ENCODE measurements at places on chromosomes 7 and 10. TPM values are rescaled to one million over a fixed set of nuclear protein-coding genes. Genes with fewer than 3 reads are reported as not detected.

DNA sequence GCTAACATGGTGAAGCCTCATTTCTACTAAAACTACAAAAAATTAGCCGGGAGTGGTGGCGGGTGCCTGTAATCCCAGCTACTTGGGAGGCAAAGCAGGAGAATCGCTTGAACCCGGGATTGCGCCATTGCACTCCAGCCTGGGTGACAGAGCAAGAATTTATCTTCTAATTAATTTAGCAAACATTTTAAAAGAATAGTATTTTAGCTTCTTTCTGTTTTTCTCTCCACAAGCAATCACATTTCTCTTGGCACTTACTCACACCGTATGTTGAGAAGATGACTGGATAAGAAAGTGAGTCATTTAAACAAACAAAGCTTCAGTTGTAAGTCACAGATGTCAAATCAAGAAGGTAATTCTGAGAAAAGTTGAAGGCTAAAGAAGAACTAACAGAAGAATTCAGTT lies 264.0 kb downstream of the ARL4A start:
- DNase-seq = peak; percentile 66

DKK1 gene
- total RNA-seq = 123 TPM

GRCh38 chr7:30366606-30367005 lies 82.2 kb downstream of the ZNRF2 start:
- DNase-seq = peak; percentile 49

SVOPL gene
- total RNA-seq = not detected

TBC1D12 gene
- total RNA-seq = 16.5 TPM

- no peak for DNase-seq
Observed at GRCh38 chr7:40243076-40243475, 108.3 kb downstream of the SUGCT start.

OPALIN gene
- not detected for total RNA-seq

GRCh38 chr7:34821932-34822558 lies 164.0 kb downstream of the NPSR1 start:
- DNase-seq = no peak

GPRIN2 gene
- not detected for total RNA-seq

GPNMB gene
- 479 TPM for total RNA-seq

MGAM2 gene
- not detected for total RNA-seq

DNA sequence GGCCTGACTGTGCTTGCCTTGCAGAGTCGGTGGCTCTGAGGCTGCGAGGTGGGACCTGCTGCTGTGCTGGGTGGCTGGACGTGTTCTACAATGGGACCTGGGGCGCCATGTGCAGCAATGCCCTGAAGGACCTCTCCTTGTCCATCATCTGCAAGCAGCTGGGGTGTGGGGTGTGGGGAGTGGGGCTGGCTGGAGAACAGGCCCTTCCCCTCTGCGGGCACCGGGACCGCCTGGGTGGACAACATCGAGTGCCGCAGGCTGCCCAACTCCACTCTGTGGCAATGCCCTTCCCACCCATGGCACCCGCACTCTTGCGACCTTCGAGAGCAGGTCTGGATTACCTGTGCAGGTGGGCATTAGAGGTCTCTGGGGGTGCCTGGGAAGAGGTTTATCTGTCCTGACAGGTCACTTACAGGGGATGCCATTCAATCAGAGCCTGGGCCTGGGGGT lies 10.9 kb downstream of the SCART1 start:
- no peak for DNase-seq

- peak; percentile 77 for DNase-seq
Observed at GRCh38 chr7:33185786-33186185, 56.4 kb downstream of the BBS9 start.

DNA sequence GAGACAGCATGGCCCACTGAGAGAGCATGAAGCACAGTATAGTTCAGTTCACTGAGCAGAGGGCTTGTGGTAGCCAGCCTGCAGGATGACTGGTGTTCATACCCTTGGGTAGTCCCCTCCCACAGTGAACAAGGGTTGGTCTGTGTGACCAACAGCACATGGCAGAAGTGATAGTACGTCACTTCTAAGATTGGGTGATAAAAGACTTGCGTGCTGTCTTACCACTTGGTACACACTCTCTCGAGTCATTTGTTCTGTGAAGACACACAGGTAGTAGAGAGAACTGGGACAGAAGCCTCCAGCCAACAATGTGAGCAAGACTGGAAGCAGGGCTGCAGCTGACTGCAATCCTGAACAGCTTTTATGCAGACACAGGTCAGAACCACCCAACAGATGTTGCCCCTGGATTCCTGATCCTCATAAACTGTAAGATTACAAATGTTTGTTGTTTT lies 14.6 kb downstream of the EPC1 start:
- no peak for DNase-seq

GRCh38 chr10:114629824-114630730 lies 28.0 kb downstream of the ABLIM1 start:
- no peak for DNase-seq

PPP1R3C gene
- 92.6 TPM for total RNA-seq

DNA sequence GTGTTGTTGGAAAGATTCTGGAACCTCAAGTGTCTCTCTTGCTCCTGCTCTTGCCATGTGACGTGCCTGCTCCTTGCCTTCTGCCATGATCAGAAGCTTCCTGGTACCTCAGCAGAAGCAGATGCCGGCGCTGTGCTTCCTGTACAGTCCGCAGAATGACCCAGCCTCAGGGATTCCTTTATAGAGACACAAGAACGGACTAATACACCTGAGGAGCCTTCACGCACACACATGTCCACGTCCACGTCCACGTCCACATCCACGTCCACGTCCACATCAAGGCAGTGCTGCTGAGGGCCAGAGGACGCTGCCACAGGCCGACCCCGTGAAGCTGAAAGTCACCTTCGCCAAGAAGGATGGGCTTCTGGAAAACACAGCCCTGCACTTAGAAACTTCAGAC lies 190.1 kb downstream of the MAD1L1 start:
- DNase-seq = no peak

SDK1 gene
- total RNA-seq = not detected

GRCh38 chr7:136325578-136325977 lies 348.4 kb upstream of the MTPN start:
- DNase-seq = no peak

DNA sequence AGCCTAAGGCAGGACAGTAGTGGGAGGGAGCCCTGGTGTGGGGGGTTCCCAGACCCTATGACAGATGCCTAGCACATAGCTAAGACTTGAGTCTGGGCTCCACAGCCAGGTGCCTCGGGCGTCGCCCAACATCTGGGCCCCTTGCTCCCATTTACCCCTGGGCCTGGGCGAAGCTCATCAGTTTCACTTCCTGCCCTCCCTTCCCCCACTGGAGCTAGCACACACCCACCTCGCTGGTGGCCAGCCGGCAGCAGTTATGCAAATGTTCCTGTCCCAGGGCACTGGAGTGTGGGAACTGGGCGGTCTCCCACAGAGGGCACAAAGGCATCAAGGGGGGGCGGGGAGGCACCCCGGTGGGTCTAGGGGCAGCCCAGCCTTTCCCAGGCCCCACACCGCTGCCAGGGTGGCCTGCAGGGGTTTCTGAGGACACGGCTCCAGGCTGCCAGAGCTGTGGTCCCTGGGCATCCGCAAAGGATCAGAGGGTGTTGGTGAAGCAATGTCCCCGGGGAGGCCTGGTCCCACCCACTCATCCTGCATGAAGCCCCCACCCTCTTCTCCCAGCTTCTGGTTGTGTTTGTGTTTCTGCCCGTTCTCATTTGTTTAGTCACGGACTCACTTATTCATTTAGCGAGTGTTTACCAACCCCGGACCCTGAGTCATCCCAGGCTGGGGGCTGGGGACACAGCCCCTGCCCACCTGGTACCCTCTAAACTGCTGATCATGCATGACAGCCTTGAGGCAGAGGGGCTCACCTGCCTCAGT lies 20.4 kb downstream of the SH2B2 start:
- DNase-seq = no peak

SPDYE16 gene
- 0.09 TPM for total RNA-seq

DNA sequence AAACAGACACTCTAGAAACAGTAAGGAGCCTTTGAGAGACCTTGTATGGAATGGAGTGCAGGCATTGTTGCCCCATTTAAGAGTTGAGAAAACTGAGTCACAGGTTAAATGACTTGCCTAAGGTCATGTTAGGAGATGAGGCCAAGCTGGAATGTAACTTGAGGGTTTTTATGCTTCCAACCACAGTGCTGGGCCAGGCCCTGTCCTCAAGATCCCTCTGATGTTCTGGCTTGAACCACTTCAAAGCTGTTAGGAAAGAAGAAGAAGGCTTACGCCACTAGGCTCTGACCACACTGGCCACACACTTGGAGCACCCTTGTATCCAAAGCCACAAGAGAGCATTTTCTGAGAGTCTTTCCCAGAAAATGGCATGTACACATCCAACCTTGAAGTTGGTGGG lies 42.7 kb downstream of the PLAU start:
- DNase-seq = peak; percentile 45

- DNase-seq = peak; percentile 22
Observed at GRCh38 chr10:6065835-6066234, 3.7 kb upstream of the IL2RA start.

GRCh38 chr7:2959828-2960599 lies 83.7 kb downstream of the CARD11 start:
- no peak for DNase-seq

TAS2R41 gene
- not detected for total RNA-seq

FXYD4 gene
- not detected for total RNA-seq

DNA sequence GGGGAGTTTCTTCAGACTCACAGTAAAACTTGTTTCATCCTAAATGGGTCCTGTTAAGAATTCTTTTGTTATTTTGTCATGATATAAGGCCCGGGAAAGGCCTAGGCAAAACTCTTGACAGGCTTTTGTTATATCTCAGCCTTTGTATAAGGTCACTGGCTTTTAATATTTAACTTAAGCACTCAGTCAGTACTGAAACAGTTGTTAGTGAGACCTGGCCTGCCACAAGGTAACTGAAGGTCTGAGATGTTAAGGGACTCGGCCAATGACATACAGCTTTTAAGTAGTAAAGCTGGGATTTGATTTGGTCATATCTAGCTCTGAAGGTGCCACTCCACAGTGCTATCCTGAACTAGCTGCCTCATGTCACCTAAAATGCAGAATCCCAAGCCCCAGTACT lies 57.2 kb upstream of the STEAP4 start:
- no peak for DNase-seq

LRIT1 gene
- total RNA-seq = not detected

HOXA4 gene
- 0.57 TPM for total RNA-seq

DNA sequence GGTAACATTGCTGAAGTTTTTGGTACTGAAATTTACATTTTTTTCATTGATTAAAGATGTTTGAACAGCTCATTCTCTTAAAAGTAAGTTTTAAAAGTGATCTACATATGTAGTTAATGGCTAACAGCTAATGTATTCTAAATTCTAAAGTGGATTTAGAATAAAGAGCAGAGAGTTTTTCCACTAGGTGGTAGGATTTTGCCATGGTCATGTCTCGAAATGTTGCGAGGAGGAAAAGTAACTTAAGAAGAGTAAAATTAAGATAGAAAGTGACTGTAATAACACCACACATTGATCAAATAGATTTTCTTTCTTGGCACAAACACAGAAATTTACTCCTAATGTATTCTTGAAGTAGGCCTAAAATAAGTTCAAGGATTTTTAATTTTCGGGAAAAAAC lies 19.8 kb downstream of the LSMEM1 start:
- peak; percentile 31 for DNase-seq

AFAP1L2 gene
- total RNA-seq = 0.18 TPM

CLRN3 gene
- total RNA-seq = not detected

DNA sequence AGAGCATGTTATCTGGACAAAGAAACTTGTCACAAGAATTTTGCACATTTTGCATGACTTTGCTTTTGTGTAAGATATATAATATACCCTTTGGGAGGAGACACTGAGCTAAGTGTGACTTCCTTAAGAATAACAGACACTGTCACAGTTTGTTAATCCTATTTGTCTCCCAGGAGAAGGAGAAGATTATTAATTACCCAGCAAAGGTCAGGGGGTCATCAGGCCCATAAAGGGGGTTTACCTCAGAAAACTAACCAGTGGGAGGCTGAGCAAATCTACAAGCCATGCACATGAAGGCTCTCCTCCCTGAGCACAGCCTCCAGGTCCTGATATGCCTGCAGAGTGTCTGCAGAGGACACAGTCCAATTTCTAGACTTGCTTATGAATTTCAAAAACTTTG lies 10.1 kb upstream of the MET start:
- DNase-seq = no peak

DNA sequence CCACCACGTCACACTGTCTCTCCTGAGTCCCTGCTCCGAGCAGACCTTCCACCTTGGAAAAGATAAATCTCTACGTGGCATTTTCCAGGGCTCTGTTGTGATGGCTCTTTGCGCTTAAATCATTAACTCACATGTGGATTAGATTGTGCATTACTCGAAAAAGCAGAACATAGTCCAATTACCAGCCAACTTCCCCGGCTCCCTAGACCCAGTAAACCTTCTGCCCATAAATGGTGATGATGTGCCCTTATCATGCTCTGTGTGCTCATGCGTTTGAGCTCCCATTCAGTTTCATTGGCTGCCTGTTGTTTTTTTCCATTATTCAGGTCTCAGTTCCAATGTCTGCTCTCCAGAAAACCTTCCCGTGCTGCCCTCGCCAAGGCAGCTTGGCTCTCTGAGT lies 471.2 kb downstream of the GLRX3 start:
- no peak for DNase-seq

DNA sequence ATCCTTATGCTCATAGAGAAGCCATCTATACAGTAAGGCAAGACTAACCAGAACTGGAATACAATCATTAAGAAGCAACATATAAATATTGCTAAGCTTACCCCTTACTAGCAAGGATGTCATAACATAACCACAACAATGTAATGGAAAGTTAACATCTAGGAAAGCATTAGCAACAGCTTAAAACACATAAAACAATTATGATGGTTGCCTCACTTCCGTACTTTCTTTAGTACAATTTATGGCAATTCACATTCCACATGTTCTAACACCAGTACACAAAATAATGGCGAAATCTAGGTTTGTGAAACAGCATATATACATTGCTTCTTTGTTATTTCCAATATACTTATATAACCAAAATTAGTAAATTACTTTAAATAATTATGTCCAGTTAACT lies 195.0 kb downstream of the AHR start:
- DNase-seq = no peak

MRC1 gene
- 0.08 TPM for total RNA-seq

GRCh38 chr10:33071857-33072256 lies 113.8 kb upstream of the ITGB1 start:
- DNase-seq = no peak

KIAA1549 gene
- 3.7 TPM for total RNA-seq

- DNase-seq = peak; percentile 56
Observed at GRCh38 chr7:111137296-111138192, 46.6 kb downstream of the LRRN3 start.

DNA sequence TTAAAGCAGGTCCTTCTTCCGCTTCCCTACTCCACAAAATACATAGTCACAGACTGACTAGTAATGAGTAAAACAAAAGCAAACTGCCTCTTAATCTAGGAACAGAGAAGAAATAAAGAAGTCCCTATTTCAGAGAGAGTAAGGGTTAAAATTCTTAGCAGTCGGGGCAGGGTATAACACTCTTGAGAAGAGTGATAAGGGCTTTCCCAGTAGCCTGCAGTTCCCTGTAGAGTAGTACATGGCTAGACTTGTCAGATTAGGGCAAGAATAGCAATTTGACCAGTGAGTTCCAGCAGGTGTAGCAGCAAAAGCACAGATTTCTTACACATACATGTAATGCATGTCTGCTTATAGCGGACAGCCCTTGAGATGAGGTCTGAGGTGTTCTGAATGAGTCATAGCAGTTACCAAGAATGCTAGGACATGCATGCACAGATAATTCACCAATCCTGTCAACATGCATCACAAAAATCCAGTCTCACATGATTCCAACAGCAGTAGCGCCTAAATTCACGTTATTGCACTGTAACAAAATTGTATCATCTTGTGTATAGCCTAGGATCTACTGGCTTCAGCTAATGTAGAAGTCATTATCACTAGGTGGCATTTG lies 40.7 kb downstream of the BTRC start:
- DNase-seq = no peak

- no peak for DNase-seq
Observed at GRCh38 chr7:29779017-29779416, 27.3 kb upstream of the WIPF3 start.
